ENCODE measurements at places on chromosomes 5 and 9.
A peak's percentile ranks its signal among the peaks of the same experiment; 100 is the strongest.

DNA sequence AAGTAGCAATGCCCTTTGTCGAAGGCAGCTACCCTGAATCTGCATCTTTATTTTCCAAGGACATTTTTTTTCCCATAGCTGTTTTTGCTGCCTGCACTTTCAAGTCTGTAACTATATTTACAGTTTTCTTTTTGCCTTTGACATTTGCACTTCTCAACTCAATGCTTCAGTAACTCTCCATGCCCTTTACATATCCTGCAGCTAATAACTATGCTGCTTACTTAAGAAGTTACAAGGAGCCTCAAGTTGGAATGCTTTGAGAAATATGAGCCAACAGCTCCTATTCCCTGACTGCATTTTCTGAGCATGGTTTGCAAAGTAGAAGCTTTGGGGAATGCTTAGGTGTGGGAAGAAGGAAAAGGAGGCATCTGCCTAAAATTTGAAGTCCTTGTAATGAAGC is 194.8 kb upstream of the TRPC7 start:
- DNase-seq: no peak

- peak; percentile 93 for DNase-seq
These were observed at the start of gene RACK1 for GRCh38 chr5:181243564-181244343. Gene RACK1 (minus strand): TSS chr5:181243906. CDS start chr5:181243800, 106 bp downstream.

- DNase-seq: no peak
These were observed 310.5 kb downstream of the DMAC1 start for GRCh38 chr9:7489036-7489435.

- no peak for DNase-seq
These were observed 412.9 kb downstream of the CHSY3 start for GRCh38 chr5:130316971-130317680.

- no peak for DNase-seq
These were observed 73.4 kb upstream of the CDH6 start for GRCh38 chr5:31119938-31120641.

DNA sequence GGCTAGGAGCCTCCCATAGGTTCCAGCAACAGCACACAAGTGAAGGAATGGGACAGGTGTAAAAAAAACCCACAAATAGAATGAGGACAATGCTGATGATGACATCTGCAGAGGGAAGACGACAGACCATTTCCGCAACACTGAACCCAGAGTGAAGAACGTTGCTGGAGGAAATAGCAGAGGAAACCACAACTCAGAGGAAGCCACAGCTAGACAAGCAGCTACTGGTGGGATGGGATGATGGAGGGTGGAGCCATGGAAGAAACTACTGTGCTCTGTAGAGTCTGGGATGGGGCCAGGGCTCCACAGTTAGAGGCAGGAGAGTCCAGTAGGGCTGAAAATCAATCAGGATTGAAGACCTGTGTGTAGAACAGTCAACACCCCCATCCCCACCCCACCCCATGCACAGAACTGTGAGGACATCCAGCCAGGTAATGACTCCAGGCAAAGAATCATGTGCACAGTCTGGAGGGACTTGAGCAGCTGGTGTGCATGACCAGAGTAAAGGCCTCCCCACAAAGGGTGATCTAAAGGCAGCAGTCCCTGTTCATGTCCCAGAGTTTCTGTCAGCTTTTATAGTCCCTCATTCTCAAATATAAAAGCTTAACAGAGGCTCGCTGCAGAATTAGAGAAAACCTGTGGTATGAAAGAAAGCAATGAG is 65.2 kb upstream of the SPIN1 start:
- peak; percentile 42 for DNase-seq

- DNase-seq: no peak
These were observed 2.9 kb upstream of the PTGER4 start for GRCh38 chr5:40676613-40677343.

DNA sequence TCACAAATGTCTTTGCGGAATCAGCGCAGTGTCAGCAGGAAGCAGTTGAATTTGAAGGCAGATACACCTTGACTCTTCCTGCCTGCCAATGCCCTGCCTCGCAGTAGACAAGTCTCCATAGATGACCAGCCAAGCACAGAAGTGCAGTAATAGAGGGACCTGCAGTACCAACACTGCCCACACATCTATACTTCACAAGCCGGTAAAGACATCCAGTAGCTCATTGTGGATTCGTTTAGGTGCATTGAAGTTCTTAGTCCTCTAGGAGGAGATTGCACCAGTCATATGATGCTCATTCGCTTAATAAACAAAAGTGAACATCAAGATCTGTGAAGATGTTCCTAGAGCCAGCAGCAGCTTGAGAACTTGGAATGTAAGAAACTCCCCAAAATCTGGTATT is 7.1 kb upstream of the IFNA2 start:
- no peak for DNase-seq

DNA sequence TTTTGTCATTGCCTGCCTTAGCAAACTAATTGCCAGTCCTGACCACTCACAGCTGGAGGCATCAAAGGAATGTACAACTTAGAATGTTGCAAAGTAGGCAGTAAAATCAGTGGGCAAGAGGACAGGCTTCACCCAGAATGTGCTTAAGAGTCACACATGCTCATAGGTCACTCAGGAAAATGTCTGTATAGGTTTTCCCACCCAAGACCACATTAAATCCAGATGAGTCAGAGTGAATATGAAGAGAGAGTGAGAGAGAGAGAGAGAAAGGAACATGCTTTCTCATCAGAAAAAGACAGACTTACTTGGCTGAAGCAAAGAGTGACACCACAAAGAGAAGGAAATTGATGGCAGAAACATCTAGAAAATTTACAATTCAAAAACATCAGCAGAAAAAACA is 37.9 kb downstream of the PLEKHG4B start:
- no peak for DNase-seq

- DNase-seq: no peak
These were observed 60.3 kb downstream of the GNA14 start for GRCh38 chr9:77587851-77588250.

DNA sequence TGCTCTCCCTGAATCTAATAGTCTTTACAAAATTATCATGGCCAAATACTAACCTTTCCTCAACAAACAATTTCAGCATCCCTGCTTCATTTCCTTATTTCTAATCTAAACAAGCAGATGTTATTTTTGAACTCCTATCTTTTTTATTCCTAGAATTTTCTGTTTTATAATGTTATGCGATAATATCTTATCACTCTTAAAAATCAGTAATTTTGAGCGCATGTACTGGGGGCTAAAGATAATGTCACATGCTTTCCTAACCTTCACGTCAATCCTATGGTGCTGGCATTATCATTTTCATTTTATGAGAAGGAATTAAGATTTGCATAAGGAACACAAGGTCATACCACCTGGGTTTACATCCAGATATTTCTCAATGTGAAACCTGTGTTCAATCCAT is 648.0 kb downstream of the BRINP1 start:
- DNase-seq: no peak

DNA sequence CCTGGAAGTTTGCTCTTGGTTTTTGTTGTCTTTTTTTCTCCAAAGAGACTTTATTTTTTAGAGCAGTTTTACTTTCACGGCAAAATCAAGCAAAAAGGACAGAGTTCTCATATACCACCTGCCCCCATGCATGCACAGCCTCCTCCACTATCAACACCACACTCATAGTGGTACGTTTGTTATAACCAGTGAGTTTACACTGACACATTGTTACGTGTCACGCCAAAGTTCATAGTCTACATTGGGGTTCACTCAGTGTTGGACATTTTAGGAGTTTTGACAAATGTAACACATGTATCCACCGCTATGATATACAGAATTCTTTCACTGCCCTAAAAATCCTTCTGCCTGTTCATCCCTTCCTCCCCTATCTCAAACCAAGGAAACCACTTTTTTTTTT is 7.5 kb upstream of the ICE1 start:
- DNase-seq: no peak

DNA sequence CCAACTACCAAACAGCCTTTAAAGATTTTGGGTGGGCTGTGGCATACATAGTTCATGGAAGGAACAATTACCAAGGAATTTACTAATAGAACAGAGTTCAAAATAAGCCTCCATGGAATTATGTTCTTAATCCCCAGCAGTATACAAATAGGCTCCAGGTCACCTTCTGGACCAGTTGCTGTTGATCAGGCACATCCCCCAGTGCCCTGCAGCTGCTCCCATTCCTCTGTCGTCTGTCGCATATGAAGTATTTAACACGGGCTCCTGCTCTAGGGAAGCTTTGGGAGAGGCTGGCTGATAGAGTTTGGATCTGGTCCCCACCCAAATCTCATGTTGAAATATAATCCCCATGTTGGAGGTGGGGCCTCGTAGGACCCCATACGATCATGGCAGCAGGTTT is 17.8 kb downstream of the SHC3 start:
- DNase-seq: no peak

GRCh38 chr5:125348936-125349831 is 602.7 kb upstream of the ZNF608 start:
- no peak for DNase-seq

DNA sequence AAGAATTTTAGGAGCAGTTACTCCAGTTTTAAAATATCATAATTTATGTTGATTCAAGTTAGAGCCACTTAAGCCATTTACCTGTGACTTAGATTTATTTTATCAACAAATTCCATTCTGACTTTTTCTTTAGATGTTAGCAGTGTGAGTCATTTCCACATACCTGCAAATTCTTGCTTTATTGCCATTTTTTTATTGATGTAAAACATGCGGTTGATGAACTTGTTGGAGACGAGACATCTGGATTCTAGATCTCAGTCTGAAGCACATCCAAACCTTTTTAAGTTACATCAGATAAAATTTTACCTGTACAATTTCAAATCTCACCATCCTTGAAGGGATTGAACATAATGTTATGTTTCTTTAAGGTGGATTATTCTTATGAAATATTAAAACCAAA is 240.9 kb downstream of the IRX1 start:
- DNase-seq: no peak

DNA sequence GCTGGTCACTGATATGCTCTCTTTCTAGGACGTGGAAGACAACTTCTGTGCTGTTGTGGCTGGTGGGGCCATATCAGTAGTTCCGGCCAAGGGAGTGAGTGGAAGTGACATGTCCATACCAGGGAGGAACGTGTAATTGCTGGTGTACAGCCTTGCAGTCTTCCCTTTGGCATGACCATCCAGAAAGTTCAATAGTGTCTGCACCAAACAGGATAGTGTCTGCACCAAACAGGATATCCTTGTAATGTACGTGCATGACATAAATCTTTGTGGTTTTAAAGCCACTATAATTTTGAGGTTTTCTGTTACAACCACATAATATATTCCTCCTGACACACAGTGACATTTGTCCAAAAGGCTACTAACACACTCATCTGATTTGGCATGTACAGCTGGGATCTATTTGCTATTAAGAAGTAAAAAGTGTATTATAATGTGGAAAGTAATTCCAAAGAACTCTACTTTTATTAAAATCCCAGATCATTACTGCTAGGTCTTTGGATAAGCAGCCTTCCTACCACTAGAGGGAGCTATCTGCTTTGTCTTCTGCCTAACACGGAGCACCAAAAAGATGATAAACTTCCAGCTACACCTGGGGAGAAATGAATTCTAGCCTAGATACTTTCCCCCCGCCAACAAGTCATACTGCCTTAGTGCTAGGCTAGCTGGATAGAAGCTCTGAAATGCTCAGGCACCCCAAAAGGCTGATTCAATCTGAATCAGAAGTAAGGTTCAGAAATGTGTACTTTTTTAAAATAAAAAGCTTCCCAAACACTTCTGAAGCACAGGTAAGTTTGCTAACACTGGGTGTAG is 52.7 kb downstream of the RNF145 start:
- no peak for DNase-seq

DNA sequence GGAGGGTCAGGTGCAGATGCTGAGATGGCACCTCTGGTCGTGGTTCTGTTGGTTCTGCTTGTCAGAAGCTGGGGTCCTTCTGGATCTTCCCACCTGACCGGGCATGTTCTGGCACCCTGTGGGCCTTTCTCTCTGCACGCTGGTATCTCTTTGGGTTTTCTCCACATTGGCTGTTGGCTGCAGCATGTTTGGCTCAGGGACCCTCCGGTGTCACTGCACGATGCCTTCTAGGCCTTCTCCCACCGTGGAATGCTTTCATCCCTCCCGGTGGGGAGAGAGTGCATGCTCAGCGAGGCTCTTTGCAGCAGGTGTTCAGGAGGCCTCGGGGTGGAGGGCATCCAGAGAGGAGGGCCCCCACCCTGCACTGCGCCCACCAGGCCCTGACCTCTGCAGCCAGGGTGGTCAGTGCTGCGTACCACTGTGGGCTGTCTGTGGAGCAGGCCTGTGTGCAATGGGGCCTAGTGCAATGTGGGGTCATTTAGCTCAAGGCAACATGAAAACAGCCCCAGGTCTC is 119.4 kb downstream of the WNK2 start:
- DNase-seq: no peak

- DNase-seq: no peak
These were observed 30.1 kb downstream of the FNIP1 start for GRCh38 chr5:131766689-131767088.

DNA sequence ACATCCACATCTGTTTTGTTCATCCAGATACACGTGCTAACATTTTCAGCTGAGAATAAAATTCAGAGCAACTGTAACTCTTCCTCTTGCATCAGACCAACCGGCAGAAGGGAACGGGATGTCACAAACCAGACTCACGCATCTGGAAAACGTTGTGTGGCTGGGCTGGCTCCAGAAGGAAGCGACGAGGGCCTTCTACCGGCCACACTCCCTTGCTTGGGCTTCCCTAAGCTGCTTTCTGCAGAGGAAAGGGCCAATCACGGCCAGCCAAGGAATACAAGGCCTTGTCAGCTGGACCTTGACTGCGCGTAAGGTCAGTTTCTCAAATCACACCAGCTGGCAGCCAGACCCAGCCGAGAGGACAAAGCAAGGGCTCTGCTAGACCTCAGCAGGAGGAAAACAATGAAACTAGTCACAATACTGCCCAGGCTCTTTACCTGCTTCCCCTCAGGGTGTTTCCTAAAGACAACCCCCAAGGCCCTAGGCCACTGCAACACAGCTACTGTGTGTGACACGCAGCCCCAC is 106.1 kb downstream of the THBS4 start:
- no peak for DNase-seq

DNA sequence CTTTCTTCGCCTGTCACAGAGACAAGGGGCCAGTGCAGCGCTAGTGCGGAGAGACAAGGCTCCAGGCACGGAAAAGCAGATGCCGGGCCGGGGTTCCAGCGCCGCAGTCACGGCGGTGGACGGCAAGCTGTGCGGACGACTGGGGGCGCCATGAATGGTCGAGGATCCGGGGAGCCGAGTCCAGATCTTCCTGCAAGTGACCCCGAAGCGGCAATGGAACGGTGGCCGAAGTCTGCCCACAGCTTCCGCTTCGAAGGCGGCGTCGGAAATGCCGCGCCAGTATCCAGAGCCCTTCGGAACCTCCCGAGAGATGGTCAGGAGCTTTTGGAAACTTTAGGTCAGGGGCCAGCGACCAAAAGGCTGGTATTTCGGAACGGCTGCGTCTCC is 601 bp upstream of the FAF2 start:
- peak; percentile 33 for DNase-seq

- no peak for DNase-seq
These were observed 182.4 kb downstream of the CCDC171 start for GRCh38 chr9:15735083-15735857.

- no peak for DNase-seq
These were observed 19.1 kb downstream of the EXOC3 start for GRCh38 chr5:462051-462481.

GRCh38 chr5:95826949-95827891 is 4.7 kb upstream of the GLRX start:
- no peak for DNase-seq

Measured in CD8-positive, alpha-beta T cell (primary cell).